ENCODE measurements at places on chromosomes 11 and 22.

DNA sequence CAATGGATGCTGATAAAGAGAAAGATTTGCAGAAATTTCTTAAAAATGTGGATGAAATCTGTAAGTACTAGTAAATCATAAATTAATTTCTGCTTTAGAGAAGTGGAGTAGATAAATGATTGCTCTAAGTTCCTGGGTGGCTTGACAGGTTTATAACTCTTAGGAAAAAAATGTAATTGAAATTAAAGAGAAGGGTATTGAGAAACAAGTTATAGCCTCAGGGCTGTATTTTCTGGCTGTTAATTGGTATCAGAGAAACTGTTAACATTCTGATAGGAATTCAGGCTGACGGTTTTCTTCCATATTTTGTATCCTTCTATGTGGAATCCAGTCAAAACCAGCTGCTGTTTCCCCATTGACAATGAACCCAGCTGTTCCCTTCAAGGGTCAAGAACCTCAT lies 1.9 kb downstream of the TTC12 start:
- DNase-seq, result no peak

- no peak for DNase-seq
Measured at GRCh38 chr11:13339195-13340153, 61.9 kb downstream of the BMAL1 start.

- no peak for DNase-seq
Measured at GRCh38 chr22:41352058-41352457, 29.7 kb upstream of the TEF start.

- no peak for DNase-seq
Measured at GRCh38 chr11:122617926-122618325, 37.6 kb upstream of the UBASH3B start.

- no peak for DNase-seq
Measured at GRCh38 chr11:103875855-103876510, 160.5 kb upstream of the DDI1 start.

Measured in activated CD8-positive, alpha-beta memory T cell treated with anti-CD3 and anti-CD28 coated beads for 1 hour (primary cell).